ENCODE measurements at places on chromosomes 6 and 20.

DNA sequence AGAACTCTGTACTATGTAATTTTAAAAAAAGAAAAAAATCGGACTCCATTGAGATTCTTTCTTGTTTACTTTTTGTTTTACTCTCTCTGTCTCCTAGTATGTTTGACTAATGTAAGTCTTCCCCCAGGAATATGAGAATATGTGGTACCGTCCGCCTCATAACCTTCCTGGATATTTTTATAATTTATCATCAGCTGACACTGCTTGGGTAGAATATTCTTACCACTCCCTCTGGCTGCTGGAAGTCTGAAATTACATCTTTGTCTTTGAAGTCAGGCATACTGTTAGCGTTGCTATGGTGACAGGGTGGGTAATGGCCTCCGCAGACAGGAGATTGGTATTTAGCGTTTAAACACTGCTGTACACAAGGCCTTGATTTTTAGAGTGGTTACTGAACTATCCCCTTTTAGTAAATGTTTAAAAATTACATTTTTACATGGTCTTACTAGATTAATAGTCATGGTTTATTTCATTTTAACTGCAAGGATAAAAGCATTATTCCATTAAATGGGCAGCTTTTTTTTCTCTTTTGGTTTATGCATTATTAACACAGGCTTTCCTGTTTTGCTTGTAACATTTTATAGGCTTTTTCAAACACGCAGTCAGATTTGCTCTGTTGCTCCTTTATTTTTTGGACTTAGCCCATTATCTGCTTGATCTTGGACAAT lies 176.4 kb downstream of the ARID1B start:
- DNase-seq = peak; percentile 59

DNA sequence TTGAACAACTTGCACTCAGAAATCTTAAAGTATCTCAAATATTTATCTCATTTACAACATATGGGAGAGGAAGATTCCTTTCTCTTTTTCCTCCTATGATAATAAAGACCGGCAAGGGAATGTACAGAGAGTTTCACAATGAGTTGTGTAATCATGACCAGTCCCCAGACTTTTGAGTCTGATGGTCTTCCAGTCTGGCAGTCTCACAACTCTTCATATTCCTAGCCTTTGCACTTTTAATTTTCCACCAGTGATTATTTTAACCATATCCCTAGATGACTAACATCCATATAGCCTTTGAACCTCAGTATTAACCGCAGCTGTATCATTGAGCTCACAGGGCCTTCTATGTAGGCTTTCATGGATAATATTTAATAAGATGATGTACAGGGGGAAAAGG lies 278.5 kb downstream of the KHDC1L start:
- DNase-seq = no peak

GRCh38 chr6:27161946-27162603 lies 85.4 kb upstream of the PRSS16 start:
- peak; percentile 58 for DNase-seq

- DNase-seq = no peak
These were observed 881 bp upstream of the AIG1 start for GRCh38 chr6:143059663-143060353.

- DNase-seq = no peak
These were observed 176.6 kb downstream of the SLC35F1 start for GRCh38 chr6:118083711-118084110.

DNA sequence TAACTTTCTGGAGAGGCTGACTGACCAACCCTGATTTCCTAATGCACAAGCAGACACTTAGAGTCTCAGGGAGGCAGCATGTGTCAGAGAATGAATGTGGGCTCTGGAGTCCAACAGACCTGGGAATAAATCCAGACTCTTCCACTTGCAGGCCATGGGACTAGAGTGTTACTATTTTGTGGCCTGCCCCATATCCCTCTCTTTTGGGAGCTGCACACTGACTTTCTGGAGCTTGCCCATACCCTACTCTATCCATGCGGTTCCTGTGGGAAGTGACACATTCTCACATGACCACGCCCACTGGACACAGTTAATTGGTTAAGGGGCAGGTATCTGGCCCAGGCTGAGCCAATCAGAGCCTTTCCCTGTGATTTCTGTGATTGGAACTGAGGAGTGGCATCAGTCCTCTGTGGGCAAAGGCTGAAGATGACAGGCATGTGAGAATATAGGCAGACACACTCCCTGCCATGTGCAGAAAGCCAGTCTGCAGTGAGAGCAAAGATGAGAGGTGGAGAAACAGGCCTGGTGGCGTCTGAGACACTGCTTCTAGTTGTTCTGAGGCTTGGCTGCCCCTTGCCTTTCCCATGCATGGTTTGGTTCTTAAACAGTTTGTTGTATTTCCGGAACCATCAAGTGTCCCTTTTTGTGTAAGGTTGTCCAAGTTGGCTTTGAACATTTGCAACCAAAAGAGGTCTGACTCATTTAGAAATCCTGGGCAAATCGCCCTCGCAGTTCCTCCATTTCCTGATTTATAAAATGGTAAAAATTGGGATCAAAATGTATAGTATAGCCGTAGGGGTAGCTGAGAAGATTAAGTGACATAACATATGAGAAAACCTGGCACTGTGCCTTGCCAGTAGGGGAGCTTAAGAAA lies 125.6 kb downstream of the CDC5L start:
- no peak for DNase-seq

Measured in nephron progenitor cell (in vitro differentiated cells).